Nucleus accumbens (tissue), 56 donors: ENCODE measurements at places on chromosomes 12 and 14.

DNA sequence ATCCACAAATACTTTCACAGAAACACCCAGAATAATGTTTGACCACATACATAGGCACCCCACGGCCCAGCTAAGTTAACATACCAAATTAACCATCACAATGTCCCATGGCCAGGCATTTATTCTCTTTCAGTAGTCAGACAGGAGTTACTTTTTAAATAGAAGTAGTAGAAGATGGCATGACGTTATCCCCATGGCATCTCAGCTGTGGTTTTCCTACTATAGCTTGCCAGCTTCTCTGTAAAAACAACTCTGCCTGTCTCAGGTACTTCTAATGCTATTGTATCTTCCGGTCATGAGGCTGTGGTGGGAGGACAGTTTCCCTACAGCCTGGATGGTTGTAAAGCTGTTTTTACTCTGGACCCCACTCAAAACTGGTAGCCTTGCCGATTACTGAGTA lies 19.3 kb downstream of the CTSG start:
- DNase-seq, result no peak

DNA sequence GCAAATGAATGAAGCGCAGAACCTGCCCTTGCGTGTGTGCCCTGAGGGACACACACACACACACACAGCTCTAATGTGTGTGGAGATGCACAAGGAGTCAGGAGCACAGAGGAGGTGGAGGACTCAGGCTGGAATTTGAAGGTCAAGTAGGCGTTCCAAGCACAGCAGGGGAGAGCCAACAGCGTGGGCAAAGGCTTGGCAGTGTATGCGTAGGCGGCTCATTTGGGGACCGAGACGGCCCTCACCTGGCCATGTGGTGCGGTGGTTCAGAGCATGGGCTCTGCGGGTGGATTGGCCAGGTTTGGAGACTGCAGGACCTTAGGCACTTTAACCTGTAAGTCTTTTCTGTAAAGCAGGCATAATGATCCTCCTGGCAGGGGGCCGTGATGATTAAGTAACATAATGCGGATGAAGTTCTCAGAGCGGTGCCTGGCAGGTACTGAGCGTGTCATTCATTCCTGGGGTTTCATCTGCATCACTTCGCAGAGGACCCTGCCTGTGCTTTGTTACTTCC lies 69.5 kb upstream of the SLC24A4 start:
- no peak for DNase-seq

DNA sequence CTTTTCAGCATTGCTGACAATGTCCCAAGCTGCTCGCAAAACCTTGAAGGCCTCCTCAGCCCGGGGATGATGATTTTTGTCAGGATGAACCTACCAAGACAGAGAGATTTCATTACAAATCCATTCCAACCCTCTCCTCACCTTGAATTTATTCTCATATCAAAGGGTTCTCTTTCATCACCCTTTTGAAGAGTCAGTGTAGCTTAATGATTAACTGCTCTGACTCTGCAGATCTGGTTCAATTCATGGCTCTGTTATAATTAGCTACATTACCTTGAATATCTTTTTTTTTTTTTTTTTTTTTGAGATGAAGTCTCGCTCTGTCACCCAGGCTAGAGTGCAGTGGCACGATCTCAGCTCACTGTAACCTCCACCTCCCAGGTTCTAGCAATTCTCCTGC lies 5.6 kb downstream of the ORMDL2 start:
- no peak for DNase-seq

DNA sequence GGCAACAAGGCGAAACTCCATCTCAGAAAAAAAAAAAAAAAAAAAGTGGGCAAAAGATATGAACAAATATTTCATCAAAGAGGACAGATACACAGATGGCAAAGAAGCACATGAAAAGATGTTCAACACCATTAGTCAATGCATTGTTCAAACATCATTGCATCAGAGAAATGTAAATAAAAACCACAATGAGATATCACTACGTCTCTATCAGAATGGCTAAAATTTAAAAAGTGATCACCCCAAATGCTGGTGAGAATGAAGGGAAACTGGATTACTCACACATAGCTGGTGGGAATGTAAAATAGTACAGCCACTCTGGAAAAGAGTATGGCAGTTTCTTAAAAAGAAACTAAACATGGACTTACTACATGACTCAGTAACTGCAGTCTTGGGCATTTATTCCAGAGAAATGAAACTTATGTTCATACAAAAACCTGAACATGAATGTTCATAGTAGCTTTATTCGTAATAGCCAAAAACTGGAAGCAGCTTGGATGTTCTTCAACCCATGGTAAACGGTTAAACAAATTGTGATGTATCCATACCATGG lies 3.6 kb downstream of the L2HGDH start:
- DNase-seq, result no peak

DNA sequence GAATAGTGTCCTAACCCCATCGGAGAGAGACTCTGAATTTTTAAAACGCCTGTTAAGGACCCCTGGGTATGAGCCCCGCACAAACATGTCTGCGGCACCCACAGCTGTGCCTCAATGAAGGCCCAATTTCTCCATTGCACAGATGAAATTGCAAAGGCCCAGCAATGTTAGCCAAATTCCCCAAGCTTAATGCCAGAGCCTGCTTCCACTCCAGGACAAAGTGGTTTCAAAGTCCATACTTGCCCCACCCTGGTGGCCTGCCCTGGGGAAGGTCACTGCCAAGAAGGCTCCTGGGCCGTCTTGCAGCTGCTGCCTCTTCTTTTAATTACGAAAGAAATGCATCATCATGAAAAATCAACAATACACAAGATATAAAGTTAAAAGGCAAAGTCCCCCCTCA lies 1179.7 kb downstream of the VRK1 start:
- DNase-seq, result no peak

- DNase-seq, result no peak
Observed at GRCh38 chr12:68042212-68042699, 53.0 kb downstream of the IFNG-AS1 start.

DNA sequence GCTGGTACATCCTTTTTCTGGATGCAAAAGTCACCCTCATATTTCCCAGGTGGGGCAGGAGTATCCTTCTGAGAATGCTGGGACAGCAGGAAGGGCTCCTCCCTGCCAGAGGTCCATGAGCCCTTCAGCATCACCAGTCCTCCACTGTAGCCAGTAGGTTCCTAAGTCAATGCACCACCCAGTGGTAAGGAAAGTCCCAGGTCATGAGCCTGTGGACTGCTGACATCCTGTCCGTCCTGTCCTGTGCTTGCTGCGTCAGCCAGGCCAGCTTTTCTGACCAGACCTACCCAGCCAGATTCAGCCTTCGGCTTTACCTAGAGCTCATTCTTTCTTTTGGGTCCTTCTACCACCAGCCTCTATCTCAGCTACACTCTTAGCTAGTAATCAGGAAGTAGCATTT lies 23.0 kb upstream of the ACTN1 start:
- no peak for DNase-seq

DNA sequence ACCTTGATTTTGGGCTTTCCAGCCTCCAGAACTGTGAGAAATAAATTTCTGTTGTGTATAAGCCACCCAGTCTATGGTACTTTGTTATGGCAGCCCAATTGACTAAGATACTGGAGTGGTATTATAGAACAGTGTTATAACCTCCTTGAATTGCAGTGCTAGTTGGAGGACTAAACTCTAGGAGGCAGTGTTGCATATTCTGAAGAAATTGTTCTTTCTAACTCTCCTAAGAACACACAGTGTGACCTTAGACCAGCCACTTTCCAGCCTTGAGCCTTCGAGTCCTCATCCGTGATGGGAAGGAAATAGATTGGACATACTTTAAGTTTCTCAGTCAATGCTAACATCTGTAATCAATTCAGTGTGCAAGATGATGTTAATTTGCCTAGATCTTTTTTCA lies 22.4 kb upstream of the LRRC10 start:
- DNase-seq, result no peak

DNA sequence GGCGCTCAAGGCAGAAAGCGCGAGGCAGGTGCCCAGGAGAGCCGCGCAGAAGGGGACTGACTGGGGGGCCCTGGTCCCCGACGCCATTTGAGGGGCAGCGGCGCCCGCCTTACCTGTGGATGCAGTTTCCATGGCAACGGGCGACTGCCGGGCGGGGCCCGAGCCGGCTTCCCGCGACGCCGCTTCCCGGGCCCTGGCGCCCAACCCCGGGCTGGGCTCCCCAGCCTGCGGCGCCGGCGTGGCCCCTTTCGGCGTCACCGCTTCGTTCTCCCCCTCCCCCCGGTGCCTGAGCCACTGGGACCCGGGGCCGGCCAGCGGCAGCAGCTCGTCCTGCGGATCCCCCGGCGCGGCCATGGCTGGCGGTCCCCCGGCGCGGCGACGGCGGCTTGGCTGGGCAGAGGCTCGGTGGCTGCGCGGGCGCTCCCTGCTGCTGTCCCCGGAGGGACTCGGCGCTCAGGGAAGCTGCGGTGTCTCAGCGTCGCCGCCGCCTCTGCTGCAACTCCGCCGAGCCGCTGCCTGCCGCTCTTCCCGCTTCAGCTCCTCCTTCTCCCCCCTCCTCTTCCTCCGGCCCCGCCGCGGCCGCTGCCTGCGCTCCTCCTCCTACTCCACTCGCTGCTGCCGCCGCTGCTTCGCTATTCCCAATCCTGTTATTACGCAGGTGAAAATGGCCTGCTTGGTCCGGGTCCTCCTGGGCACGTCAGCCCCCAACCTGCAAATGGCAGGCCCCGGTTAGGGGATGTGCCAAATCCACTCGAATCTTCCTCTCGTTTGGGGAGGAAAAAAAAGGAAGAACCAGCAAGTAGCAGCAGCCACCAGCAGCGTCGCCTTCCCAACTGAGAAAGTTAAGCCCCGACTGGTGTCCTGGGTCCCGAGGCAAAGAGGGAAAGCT lies at the start of gene RTN1:
TSS of gene RTN1 (minus strand) at position 500 of the 889 bp plus-strand sequence. CDS start at position 354, 146 bp downstream.
- DNase-seq, result peak; percentile 58

DNA sequence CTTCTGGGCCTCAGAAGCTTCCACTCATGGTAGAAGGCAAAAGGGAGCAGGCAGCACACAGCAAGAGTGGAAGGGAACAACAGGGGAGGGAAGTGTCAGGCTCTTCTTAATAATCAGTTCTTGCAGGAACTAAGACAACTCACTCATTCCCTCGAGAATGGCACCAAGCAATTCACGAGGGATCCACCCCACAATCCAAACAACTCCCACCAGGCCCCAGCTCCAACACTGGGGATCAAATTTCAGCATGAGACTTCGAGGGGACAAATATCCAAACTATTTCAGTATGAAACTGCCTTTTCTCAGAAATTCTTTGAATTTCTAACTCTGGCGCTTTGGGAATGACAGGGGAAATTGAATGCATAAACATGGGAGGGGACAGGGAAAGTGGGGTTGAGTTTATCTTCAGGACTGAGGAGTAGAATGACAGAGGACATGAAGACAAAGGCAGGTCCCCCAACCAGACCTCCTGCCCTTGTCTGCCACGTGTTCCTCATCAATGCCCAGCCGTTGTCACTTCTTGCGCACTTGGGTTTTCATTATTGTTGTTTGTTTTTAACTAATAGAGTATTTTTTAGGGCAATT lies 24.6 kb upstream of the APOF start:
- DNase-seq, result no peak

GRCh38 chr12:8089716-8090115 lies 7.6 kb downstream of the NECAP1 start:
- DNase-seq, result no peak

- DNase-seq, result no peak
Observed at GRCh38 chr14:68444449-68445168, 348.3 kb downstream of the ZFP36L1 start.

GRCh38 chr14:65160091-65160490 lies 57.8 kb upstream of the MAX start:
- DNase-seq, result no peak

DNA sequence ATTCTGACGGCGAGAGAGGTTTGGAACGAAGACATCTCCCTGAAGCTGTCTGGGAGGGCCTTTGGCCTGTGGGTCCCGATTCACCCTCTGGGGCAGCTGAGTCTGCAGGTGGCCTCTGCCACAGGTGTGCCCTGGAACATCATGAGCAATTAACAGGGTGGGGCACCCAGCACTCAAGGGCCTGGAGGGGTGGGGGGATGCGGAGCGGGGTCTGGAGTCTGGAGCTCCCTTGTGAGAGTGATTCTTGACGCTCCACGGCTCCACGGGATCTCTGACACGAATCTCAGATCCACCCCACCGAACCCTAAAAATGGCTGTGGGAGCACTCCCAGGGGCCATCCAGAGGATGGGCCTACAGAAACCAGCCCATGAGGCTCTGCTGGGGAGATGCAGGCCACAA lies 8.3 kb downstream of the ITPK1 start:
- DNase-seq, result no peak

GRCh38 chr12:13981990-13982389 lies 588 bp upstream of the GRIN2B start:
- no peak for DNase-seq

- DNase-seq, result no peak
Observed at GRCh38 chr12:31832740-31833729, 104.2 kb upstream of the AMN1 start.

GRCh38 chr12:71452006-71452405 lies 12.4 kb downstream of the LGR5 start:
- no peak for DNase-seq

GRCh38 chr12:123150744-123151456 lies at the start of gene PITPNM2:
Gene PITPNM2, minus strand, starts transcription at chr12:123151090. Its CDS starts 116,500 bp downstream, at chr12:123034590.
- no peak for DNase-seq

DNA sequence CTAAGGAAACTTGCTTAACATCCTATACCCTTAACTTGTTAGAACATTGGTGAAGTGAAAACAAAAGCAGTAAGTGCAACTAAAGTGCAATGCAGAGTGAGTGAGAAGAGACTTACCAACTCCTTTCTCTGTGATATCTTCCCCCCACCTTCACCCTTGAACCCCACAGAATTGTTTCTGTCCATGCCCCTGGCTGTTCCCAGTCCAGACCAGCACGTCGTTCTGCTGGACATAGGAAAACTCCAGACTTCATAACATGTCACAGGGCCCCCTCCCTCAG lies 91.9 kb downstream of the DAD1 start:
- no peak for DNase-seq

- DNase-seq, result no peak
Observed at GRCh38 chr12:72560003-72560769, 288.0 kb downstream of the TRHDE start.

- no peak for DNase-seq
Observed at GRCh38 chr14:90731487-90731886, 84.7 kb downstream of the TTC7B start.

DNA sequence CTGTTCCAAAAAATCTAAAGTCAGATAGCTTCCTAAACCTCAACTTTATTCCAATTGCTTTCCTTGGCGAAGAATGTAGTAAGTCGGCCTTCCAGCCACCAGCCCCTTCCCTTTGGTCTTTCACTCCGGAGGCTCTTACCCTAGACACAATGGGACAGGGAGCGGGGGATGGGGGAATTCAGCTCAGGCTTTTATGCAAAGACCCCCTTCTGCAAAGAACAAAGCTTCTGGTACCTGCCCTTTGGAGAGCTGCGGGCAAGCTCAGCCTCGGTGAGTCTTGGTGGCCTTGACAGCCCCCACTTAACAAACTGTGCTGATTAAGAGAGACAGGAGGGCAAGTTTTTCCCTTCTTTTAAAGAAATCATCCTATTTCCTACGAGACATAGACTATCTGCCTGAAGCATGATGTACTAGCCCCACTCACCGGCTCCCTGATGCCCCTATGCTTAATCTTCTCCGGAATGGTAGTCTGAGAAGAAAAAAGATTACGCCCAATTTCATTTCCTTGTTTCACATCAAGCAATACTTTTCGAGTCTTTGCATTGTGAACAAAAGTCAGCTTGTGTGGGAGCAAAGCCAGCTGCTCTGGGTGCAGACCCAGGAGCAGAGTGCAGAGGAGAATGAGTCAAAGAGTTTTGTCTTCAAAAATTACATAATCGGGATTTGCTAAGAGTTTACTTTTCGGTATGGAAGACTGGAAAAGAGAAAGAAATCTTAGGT lies 1.5 kb upstream of the NANOG start:
- DNase-seq, result no peak
